HepG2 (cell line): ENCODE measurements at places on chromosomes 3 and 15. TPM values are rescaled to one million over a fixed set of nuclear protein-coding genes. Genes with fewer than 3 reads are reported as not detected.

The PPP1R14D gene
- 0.49 and 0.53 TPM in 2 replicates for total RNA-seq

The ZDHHC19 gene
- 0.22 TPM in 1 of 2 replicates, not detected in the other for total RNA-seq

GRCh38 chr3:179088306-179088705 lies 16.7 kb upstream of the ZMAT3 start:
- no peak overlapping the region for H3K4me3 ChIP-seq
- DNase-seq: no peak
- H3K27me3 ChIP-seq: 0 out of 3 replicates have a peak, but pooled peaks cover 6% of the 10 kb centered on the region
- H3K36me3 ChIP-seq: no peaks in the 10 kb centered on the region
- H3K4me1 ChIP-seq: no peaks in the 10 kb centered on the region

DNA sequence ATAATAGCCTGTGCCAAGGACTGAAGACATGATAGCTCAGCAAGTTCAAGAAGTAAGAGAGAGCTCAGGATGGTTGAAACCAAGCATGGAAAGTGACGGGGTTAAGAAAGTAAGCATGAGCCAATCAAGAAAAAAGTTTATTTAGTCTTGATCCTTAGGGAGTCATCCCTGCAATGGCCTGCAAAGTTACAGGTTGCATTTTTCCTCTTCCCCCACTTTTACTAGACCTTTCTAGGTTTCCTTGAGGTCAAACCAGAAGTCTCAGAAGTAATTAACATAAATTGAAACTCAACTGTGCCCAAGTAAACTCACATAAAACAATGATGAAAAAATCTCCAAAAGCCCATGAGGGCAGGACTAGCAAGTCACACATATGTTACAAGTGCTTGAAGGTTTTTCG lies 250.9 kb downstream of the MAGI1 start:
- H3K36me3 ChIP-seq: no peaks in the 10 kb centered on the region
- DNase-seq: no peak
- no peaks in the 10 kb centered on the region for H3K4me1 ChIP-seq
- H3K4me3 ChIP-seq: no peak overlapping the region

- peaks cover 43% of the 10 kb centered on the region for H3K4me1 ChIP-seq
- no peak for DNase-seq
- H3K36me3 ChIP-seq: no peaks in the 10 kb centered on the region
- H3K27me3 ChIP-seq: peaks cover 11% of the 10 kb centered on the region
Measured at GRCh38 chr15:99439524-99439835, 126.3 kb upstream of the MEF2A start.

GRCh38 chr15:33150431-33150941 lies 44.0 kb downstream of the FMN1 start:
- H3K27ac ChIP-seq: no peak overlapping the region
- no peaks in the 10 kb centered on the region for H3K36me3 ChIP-seq
- H3K27me3 ChIP-seq: 0 out of 3 replicates have a peak, but pooled peaks cover 3% of the 10 kb centered on the region
- no peaks in the 10 kb centered on the region for H3K4me1 ChIP-seq

DNA sequence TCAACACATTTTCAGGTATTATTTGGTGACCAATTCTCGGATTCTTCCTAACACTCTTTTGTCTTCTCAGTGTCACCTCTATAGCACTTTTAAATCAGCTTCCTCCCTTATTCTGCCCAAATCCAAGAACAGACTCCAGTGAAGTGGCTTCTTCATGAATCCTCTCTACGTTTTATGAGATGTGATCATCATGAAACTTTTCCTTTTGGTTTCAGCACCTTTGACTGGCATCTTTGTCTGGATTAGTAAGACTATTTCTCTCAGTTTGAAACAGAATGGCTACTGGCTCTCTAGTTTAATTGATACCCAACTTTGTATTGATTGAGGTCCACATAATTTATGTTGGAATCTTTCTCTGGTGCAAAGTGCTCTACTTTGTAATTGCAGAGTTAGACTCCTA lies 45.6 kb downstream of the CMC1 start:
- no peak overlapping the region for H3K27ac ChIP-seq
- H3K36me3 ChIP-seq: peaks cover 4% of the 10 kb centered on the region; the same call in 2 of the 3 replicates
- H3K4me3 ChIP-seq: no peak overlapping the region
- no peaks in the 10 kb centered on the region for H3K4me1 ChIP-seq
- no peaks in the 10 kb centered on the region; the same call in 1 of the 2 replicates for H3K27me3 ChIP-seq
